BE2C (cell line): ENCODE measurements at places on chromosomes 4 and X.

- DNase-seq, result no peak
Observed at GRCh38 chrX:8304668-8305067, 133.6 kb upstream of the VCX2 start.

DNA sequence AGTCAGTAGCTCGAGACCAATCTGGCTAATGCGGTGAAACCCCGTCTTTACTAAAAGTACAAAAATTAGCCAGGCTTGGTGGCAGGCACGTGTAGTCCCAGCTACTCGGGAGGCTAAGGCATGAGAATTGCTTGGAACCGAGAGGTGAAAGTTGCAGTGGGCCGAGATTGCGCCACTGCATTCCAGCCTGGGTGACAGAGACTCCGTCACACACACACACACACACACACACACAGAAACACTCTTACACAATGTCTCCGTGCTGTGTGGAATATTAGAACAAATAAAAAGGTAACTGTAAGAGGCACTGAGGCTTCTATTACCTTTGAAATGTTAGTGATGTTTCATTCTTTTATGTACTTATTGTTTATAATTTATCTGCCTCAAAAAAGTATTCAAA, 326.6 kb downstream of the GPAT3 start:
- DNase-seq, result no peak

DNA sequence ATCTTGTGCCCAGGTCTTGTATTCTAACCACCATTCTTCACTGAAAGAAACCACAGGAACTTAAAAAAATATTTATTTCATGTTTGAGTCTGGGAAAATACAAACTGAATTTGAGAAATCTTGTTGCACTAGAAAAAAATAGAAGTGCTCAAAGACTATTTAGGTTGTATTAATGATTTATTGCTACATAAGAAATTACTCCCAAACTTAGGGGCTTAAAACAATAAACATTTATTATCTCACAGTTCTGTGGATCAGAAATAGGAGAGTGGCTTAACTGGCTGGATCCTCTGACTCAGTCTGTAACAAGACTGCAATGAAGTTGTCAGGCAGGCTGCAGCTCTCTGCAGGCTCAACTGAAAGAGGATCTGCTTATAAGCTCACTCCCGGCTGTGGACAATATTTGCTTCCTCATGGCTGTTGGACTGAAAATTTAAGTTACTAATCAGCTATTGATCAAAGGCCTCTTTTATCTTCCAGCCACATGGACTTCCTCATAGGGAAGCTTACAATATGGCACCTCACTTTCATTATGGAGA, 295.4 kb upstream of the FAM241A start:
- DNase-seq, result no peak

- DNase-seq, result peak; percentile 70
Observed at GRCh38 chr4:2800691-2801596, 8.1 kb downstream of the SH3BP2 start.

DNA sequence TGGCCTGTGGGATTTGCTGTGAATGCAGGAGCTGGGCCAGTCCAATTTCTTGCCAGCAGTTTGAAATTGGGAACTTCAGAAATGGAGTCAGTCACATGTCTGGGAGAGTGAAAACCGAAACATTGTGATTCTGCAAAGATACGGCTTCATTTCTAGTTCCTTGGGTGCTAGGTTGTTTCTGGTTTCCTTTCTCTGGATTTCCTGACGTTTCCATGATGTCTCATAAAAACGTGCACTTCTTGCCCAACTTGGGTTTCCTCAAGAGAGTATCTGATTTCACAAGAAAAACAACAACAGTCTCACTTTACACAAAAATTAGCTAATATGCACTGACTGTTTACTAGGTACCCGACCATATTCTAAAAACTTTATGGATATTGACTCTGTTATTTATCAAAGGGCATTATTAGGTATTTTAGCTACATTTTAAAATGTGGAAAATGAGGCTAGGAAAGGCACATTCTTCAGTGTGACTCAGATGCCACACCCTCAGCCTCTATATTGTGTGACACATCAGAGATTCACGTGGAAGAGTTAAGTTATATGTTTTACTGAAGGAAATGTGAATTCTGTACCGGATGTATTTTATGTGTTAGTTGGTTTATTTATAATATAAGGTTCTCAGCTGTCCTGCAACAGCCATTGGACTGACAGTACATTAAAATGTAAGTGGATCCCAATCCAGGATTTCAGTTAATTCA, 225.0 kb upstream of the PUDP start:
- no peak for DNase-seq

DNA sequence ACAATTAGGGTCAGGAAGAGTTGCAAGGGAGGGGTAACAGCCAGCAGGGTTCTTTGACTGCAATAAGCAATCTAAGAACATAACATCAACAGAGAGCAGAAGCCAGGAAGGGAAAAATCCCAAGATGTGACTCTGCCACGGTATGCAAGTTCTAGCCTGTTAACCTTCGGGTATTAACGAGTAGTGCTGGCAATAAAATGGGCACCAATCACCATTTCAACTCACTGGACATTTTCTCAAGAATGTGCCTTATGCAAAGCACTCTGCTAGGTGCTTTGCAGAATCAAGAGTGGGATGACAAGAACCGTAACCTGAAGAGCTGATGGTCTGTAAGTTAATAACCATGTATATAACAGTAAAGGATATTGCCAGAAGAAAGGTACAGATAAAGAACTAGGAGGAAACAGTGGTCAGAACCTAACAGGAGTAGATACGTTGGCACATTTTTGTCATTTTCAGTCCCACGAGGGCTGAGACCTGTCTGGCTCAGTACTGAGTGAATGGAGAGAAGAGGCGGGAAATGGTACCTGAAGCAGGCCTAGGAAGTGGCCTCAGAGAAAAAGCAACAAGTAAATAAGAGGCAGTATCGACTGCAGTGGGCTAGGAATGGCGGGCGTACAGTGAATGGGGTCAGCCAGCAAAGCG, 2.7 kb downstream of the ELOVL6 start:
- no peak for DNase-seq

GRCh38 chr4:7280926-7281690, 88.8 kb downstream of the SORCS2 start:
- no peak for DNase-seq

DNA sequence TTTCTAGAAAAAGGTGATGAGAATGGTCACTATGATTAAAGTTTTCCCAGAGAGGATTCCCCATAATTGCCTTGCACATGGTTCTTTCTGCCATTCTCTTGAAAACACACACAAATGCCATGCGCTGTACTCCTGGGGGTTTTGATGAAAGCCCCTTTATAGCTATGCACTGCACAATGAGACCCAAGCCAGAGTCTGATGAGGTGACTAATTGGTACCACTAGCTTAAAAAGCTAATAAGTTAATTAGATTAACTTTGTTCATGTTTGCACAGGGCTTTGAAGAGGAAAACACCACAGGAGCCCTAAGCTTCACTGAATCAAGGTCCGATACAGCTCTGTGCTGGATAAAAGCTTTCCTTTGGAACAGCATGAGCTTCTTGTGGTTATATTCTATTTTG, 132.2 kb downstream of the NKX6-1 start:
- DNase-seq, result no peak

DNA sequence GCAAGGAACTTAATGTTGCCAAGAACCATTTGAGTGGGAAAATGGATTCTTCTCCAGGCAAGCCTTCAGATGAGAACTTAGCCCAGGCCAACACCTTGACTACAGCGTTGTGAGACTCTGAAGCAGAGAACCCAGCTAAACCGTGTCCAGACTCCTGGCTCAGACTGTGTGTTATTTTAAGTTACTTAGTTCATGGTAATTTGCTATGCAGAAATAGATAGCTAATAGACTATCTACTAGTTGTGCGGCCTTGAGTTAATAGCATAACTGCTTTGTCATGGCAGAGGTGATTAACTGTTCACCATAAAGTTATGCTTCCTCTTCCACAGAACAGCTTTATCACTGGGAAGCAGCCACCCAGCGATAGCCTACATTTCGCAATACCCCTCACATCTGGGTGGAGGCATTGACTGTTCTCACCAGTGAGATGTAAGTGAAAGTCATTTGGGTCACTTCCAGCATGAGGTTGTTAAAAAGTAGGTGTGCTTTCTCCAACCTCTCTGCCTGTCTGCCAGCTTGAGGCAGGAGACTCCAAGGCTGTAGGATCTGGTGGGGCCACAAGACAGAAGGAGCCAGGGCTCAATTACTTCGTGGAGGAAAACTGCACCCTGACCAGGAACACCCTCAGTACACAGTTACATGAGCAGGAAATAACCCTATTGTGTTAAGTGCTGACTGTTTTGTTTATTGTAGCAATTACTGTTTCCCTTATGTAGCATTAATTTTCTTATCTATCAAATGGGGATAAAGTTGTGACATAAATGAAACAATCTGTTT, 94.2 kb downstream of the GPAT3 start:
- no peak for DNase-seq

DNA sequence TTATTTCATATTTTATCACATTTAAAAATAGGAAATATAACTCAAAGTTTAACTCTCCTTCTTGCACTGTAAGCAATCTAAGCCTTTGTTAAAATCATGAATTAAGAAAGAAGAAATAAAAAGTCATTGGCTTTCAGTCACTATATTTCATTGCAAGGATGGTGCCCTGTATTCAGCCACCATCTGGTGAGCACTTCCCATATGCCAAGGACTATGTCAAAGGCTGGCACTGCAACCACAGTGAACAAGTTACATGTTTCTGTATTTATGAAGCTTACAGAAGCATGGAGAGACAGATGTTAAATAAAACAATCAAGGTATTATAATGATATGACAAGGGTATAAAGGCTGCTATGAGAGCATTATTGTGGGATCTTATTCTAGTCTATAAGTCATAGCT, 68.6 kb downstream of the PRKG2 start:
- no peak for DNase-seq

DNA sequence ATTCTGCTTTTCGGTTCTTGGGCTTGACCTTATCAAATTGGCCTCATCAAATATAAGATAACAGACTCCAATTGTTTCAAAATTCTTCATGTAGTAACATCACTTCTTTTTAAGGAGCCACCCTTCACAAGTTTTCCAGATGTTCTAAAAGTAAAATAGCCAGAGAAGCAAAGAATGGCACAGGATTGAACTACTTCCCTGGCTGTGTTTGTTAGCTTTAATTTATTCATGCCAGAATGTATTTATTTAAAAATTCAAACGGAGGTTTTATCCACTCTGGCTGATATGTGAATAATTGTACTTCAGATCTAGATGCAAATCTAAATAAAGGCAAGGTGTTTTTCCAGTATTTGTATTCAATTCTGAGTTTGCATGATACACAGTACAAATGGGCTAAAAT, 581.3 kb upstream of the TENM3 start:
- DNase-seq, result no peak

DNA sequence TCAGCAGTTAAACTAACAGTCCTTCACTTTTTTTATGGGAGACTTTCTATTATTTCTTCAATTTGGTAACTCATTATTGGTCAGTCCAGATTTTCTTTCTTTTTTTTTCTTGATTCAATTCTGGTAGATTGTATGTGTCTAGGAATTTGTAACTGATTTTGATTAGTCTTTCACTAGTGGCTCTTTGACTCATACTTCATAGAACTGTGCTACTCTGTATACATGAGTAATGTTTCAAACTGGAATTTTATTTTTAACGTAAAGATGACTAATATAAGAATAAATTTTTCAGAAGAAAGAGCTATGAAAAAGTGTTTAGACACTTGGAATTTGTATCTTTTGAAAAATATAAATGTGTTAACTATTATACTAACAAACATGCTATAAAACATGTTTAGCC, 813.0 kb downstream of the TRAM1L1 start:
- no peak for DNase-seq

GRCh38 chr4:130747842-130748241, 1651.9 kb downstream of the C4orf33 start:
- no peak for DNase-seq

DNA sequence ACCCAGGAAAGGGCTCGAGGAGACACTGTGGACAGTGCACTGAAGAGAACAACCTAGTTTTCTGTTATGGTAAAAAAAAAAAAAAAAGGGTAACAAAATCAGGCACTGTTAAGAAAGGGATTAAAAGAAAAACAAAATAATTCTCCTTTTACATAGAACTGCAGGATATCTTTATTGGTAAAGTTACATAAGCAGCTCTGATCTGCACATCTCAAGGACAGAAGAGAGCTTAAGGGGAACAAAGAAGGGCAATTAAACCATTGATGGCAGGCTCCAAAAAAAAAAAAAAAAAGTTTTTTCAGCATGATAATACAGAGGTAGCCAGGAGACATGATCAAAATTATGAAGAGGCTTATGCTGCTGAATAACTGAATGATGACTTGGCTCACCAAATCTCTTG, 85.0 kb downstream of the HDAC8 start:
- DNase-seq, result no peak

- DNase-seq, result no peak
Observed at GRCh38 chr4:186151499-186151898, 39.9 kb upstream of the CYP4V2 start.

DNA sequence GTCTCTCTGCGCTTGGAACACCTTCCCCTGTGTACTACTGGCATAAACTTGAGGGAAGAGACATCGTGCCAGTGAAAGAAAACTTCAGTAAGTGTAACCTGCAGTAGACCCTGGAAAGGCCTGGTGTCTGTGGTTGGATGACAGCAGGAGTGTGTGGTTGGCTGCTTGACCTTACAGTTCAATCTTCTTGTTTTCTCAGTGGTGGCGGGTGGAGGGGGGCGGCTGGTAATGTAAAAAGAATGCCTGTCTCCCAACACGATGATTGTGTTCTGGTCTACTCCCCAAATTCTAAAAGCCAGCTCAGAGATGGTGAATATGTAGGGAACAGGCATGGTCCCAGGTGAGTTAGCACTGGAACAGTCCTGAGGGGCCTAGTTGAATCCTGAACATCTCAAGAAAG, 18.6 kb downstream of the PSMD10 start:
- DNase-seq, result no peak

GRCh38 chr4:185534866-185535611, at the start of gene PDLIM3:
PDLIM3 (minus strand) TSS chr4:185535507; CDS start chr4:185535434, 73 bp downstream.
- DNase-seq, result peak; percentile 82
